Astrocyte of the spinal cord (primary cell): ENCODE measurements at places on chromosomes 1 and 21.
A peak's percentile ranks its signal among the peaks of the same experiment; 100 is the strongest.

GRCh38 chr1:94416901-94417727, 1.1 kb upstream of the ABCD3 start:
- DNase-seq = peak; percentile 73

GRCh38 chr1:234731569-234732085, 121.6 kb upstream of the IRF2BP2 start:
- no peak for DNase-seq

DNA sequence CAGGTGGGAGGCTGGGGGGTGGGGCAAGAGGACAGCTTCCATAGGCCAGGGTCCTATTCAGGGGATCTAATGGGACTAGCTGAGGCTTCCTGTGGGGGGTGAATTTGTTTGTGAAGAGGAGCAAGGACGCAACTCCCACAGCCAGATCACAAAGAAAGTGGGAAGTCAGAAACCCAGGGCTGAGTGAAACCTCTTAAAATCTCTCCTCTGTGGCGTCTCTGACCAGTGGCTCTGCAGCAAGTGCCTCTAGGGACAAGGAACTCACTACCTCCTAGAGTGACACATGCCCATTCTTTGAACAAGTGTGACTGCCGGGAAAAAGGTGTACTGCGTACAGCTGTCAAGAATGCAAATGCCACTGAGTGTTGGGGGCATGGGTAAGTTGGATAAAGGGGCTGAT, 187.9 kb downstream of the HIVEP3 start:
- no peak for DNase-seq

DNA sequence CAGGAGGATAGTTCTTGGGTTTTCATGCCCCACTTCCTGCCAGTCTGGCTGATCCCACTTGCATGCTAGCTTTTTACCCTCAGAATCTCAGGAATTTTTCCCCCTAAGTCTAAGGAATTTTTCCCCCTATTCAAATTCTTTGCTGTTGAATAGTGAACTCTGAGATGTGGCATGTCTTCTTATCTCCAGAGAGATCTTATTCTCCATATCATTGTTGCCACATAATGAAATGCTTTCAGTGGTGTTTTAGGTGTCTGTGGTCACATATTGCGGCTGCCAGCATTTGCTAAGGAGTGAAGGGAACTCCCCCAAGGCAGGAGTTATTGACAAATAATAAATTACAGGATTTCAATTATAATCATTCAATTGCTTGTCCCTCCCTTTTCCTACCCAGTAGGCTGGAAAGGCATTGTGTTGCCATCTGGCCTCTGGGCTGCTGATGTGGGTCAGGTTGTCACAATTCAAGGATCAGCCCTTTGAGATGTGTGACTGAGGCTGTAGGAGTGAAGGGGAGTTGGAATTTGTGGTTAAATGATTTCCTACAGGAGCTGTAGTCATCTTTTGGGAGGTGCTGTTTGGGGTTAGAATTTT, 3.9 kb upstream of the FLG start:
- DNase-seq = peak; percentile 1

DNA sequence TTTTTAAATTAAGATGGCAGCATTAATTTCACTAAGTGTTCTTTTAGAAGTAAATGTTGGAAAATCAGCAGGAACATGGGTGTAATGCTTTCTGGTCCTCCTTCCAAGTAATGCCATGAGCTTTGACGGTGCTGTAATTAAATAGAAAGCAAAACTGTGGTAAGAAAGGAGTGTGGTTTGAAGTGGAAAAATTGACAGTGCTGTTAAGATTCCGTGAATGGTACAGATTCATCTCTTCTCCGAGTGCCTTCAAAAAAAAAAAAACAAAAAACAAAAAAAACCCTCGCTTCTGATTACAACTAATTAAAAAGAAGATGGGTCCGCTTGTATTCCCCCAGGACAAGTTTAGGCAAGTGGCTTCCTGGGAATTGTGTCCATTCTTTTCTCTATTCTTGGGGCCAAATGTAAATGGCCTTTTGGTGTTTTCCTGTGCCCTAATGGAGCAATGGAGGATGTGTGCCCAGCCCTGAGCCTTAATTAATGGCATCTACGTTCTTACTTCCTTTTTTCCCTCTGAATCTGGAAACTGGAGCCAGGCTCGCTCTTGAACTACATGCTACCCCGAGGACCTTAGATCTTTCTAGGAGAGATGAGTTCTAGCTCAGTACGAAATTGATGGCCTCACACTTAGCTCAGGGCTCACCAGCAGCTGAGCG, 5.1 kb downstream of the LMO4 start:
- no peak for DNase-seq

DNA sequence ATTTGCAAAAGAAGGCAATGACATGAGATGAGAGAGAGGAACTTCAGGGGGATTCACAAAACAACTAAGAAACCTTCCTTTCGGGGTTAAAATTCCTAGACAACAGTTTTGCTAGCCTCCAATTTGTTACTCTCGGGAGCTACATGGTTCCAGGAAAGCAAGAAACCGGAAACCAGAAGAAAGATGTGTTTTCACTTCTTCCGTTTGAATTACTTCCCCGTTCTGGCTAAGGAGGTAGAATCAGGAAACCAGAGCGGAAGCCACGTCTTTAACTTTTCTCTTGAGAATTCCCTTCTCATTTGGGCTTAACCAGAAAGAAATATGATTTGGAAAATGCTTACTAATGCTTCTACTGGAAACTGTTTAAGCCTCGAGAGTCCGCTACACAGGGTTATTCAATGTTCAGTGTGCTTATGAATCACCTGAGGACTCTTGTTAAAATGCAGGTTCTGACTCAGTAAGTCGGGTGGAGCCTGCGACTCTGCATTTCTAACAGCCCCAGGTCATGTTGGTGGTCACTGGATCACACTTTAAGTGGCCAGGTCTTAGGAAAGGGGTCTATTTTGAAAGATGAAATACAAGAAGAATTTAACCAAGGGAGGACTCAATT, 43.5 kb upstream of the MCOLN3 start:
- DNase-seq = no peak
